B cell (primary cell): ENCODE measurements at places on chromosomes 3 and 15.

DNA sequence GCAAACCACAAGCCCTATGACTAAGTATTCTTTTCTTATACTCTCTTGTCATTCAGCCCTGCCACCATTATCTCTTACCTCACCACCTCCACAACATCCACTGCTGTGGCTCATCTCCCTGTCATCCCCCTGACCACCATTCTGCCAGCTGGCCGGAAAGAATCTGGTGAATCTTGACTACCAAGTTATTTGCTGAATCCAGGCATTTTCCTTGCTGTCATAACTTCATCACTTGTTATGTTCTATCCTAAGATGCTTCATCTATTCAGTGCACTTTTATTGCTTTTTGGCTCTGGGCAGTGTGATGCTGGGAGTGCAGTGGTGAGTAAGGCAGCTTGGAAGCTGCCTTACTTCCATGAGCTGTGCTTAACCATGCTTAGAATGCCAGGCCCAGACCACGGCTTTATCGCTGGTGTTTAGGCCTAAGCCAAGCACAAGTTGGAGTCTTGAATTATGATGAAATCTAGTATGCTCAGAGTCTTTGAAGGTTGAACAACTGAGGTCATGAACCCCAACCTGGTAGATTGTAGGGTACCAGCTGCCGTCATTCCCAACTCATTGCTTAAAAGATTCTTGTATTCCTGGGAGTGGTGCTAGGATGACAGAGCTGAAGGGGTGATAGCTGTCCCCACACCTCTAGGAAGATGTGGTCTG, 27.0 kb upstream of the APH1B start:
- DNase-seq = no peak

DNA sequence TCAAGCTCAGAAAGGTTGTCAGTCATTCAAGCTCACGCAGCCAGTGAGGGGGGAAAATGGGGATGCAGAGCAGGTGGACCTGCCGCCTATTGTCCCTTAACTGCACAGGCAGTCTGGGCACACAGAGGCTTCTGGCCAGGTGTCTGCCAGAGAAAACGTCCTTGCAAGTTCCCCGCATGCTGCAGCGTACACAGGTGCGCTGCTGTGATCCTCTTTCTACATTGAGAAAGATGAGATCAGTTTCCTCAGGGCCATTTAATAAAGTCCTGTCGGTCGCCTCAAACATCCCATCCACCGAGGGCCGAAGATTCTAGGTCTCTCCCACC, 445 bp upstream of the TSEN2 start:
- DNase-seq = no peak

GRCh38 chr3:172388412-172389078, 59.7 kb downstream of the GHSR start:
- DNase-seq = no peak

DNA sequence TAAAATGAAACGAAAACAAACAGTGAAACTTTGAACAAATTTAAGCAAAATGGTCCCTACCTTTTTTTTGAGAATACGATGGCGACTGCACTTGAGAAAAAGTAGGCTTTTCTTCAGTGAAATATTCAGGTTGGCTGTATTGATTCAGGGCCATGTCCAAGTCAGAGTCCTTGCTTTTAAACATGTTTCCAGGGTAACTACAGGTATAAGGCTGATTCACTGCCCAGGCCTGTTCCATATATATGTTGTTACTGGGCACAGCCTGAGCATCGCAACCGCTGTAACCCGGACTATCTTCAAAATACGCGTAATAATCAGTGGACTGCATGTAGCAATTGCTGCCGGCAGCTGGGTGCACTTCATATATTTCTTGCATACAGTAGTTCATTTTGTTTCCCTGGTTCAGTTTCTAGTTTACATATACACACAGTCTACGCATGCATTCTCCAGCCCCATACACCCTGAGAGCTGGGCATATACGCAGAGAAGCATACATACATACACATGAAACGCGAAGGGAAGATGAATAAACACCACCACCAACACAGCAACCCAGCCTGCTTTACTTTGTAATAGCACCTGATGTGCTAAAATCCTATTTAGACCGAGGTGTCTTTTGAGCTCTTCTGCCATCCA, 220.0 kb downstream of the NR1D2 start:
- no peak for DNase-seq

DNA sequence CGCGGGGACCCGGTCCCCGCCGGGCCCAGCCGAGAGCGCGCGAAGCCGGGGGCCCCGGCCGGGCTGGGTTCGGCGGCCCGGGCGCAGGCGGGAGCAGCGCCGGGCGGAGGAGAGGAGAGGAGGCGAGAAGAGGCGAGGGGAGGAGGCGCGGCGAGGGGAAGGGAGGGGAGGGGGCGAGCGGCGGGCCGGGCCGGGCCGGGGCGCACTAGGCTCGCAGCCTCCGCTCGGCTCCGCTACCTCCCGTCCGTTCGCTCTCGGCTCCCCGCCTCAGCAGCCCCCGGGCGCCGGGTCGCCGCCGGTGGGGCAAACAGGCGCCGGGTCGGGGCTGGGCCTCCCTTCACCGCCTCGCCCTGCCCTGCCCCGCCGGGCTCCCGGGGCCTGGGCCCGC, 351 bp downstream of the INSYN1 start:
- DNase-seq = no peak

DNA sequence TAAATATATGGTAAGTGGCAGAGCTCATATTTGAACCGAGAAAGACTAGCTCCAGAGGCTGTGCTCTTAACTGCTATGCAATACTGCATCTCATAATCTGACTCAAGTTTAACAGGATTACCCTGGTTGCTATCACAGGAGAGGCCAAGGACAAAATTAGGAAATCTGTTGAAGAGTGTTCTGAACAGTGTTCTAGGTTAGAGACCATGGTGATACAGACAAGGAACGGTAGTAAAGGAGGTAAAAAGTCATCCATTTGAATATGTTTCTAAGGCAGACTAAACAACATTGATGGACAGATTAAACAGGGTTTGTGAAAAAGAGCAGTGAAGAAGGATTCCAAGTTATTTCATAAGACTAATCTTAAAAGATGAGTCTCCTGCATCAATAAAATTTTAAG, 22.1 kb downstream of the PLOD2 start:
- no peak for DNase-seq

DNA sequence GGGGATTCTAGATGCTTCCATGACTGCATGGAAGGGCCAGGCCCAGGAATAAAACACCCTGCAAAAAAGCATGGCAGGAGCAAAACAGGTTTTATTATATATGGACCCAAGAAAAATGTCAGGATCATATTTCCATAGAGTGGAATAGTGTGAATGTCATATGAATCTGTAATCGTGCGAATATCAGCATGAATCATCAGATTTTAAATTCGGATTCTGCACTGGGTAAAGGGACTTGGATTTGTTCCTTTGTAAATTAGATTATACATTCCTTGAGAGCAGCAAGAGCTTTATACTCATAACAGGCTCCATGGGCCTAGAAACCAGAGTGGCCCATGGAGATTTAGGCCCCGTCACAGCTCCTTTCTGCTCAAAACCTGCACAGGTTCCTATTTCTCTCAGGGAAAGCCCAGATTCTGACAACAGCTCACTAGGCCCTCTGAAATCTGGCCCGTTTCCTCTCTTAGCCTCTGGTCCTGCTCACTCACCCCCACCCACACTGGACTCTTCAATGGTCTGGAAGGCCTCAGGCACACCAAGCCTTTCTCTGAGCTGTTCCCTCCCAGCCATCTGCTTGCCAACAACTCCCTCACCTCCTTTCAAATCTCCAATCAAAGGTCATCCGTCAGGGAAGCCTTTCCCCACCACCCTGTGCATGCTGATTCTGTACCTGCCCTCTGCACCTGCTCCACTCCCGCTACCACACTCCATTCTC, 76.0 kb downstream of the FEM1B start:
- DNase-seq = no peak

- DNase-seq = no peak
Measured at GRCh38 chr15:68644083-68644904, 65.5 kb downstream of the CORO2B start.

GRCh38 chr15:76953913-76954312, 22.4 kb downstream of the RCN2 start:
- DNase-seq = no peak

- no peak for DNase-seq
Measured at GRCh38 chr15:34655326-34655725, 71.9 kb upstream of the GOLGA8B start.

DNA sequence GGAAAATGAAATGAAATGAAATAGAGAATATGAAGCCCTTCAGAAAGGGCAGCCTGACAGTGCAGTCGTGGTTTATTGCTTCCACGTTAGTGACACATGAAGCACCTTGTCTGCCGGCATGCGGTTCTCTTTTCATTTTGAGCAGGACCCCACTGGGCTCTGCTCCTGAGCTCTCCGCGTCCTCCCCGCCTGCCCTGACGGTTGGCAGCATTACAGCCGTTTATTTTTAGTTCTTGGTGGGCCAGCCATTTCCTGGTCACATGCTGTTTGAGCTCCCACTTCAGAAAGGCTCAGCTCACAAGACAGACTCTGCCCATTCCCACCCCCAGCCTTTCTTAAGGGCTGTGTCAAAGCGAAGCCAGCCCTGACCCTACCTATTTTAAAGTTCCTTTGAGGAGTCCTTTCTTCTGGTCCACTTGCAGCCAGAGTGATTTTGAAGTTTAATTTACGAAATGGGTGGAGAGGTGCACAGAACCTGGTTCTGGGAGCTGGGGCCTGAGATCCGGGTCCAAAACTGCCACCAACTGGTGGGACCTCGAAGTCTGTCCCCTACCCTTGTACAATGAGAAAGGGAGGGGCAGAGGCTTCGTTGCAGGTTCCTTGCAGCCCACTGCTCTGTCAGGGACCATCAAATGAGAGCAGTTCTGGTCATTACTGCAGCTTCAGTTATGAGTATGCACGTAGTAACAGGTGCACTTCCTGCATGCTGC, 60.1 kb downstream of the MGLL start:
- DNase-seq = peak; percentile 34

DNA sequence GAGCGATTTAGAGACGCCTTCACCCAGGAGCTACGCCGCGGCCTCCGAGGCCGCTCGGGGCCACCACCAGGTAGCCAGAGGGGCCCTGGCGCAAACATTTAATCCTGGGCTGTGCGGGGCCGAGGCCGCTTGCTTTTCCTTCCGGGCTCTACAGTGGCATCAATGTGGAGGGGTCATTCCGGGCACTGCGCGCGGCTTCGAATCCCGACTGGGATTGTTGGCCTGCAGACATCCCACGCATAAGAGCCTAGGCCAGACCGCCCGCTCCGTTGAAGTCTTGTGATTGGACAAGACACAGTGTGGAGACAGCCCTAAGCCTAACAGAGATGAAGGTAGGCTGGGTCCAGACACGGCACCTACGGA, 568 bp upstream of the NCBP2 start:
- DNase-seq = no peak

GRCh38 chr15:67025719-67026609, 39.4 kb upstream of the SMAD3 start:
- peak; percentile 48 for DNase-seq

- DNase-seq = no peak
Measured at GRCh38 chr15:31106495-31107300, 5.2 kb upstream of the TRPM1 start.

DNA sequence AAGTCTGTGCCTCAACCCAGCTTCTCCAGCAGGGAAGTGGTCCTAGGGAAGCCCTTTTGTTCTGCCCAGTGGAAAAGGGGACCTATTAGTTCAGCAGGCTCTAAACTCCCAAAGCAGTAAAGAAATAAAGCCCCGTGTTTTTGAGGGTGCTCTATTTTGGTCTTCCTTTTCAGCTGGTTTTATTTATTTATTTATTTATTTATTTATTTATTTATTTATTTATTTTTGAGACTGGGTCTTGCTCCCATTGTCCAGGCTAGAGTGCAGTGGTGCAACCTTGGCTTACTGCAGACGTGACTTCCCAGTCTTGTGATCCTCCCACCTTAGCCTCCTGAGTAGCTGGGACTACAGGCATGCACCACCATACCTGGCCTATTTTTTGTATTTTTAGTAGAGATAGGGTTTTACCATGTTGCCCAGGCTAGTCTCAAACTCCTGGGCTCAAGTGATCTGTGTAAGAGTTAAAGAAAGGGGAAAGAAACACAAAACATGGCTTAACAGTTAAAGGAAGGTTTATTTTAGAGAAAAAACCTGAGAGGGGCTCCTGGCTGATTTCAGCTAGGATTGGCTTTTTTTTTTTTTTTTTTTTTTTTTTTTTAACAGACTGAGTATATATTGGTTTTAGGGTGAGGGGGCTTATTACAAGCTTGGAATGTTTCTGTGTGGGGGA, 154.6 kb downstream of the CLSTN2 start:
- no peak for DNase-seq
